NCI-H510A (cell line): ENCODE measurements at places on chromosomes 16 and 17.

GRCh38 chr16:59144841-59145240 is 410.7 kb upstream of the GOT2 start:
- no peak for DNase-seq

GRCh38 chr17:977166-977565 is 2.4 kb downstream of the NXN start:
- DNase-seq, result no peak

- no peak for DNase-seq
Measured at GRCh38 chr16:78396046-78396445, 296.6 kb downstream of the WWOX start.

- no peak for DNase-seq
Measured at GRCh38 chr17:39755554-39756379, 18.0 kb downstream of the GRB7 start.

GRCh38 chr17:17613708-17614114 is 22.2 kb upstream of the PEMT start:
- no peak for DNase-seq
